ENCODE measurements at places on chromosomes 7 and 10.
A peak's percentile ranks its signal among the peaks of the same experiment; 100 is the strongest.

- DNase-seq = no peak
Measured at GRCh38 chr7:116177009-116177408, 33.3 kb upstream of the TES start.

DNA sequence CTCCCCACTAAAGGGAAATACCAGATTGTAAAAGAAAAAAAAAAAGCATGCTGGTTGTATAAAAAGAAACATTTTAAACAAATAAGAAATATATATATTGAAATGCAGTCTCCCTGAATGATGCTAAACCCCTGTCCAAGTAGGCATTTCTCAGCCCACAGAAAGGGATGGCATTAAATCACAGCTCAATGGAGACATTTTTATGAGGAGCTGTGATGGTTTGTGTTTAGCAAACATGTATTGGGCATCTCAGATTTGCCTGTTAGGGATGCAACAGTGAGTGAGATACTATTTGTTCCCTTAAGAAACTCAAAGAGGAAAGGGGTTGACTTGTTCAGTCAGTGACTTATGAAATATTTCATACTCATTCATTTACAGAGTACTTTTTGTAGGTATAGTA lies 51.5 kb downstream of the KAT6B start:
- no peak for DNase-seq

- no peak for DNase-seq
Measured at GRCh38 chr7:28613262-28613661, 200.9 kb downstream of the CREB5 start.

GRCh38 chr7:71015252-71015900 lies 116.6 kb upstream of the GALNT17 start:
- no peak for DNase-seq

DNA sequence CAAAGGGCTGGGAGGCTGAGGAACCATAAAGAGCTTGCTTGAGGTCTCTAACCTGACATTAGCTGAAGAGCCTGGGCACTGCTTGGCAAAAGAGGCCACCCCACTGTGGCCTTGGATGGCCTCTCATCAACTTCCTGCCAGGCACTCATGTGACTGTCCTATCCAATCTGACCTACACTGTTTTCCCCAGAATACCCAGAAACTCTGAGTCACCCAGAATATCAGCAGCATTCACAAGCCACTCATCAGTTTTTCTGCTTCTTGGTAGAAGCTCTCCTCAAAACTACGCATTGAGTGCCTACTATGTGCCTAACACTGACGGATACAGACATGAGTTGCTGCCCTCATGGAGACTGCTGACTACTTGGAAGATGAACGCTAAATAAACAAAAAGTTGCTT lies 4.1 kb upstream of the NT5C2 start:
- peak; percentile 72 for DNase-seq

DNA sequence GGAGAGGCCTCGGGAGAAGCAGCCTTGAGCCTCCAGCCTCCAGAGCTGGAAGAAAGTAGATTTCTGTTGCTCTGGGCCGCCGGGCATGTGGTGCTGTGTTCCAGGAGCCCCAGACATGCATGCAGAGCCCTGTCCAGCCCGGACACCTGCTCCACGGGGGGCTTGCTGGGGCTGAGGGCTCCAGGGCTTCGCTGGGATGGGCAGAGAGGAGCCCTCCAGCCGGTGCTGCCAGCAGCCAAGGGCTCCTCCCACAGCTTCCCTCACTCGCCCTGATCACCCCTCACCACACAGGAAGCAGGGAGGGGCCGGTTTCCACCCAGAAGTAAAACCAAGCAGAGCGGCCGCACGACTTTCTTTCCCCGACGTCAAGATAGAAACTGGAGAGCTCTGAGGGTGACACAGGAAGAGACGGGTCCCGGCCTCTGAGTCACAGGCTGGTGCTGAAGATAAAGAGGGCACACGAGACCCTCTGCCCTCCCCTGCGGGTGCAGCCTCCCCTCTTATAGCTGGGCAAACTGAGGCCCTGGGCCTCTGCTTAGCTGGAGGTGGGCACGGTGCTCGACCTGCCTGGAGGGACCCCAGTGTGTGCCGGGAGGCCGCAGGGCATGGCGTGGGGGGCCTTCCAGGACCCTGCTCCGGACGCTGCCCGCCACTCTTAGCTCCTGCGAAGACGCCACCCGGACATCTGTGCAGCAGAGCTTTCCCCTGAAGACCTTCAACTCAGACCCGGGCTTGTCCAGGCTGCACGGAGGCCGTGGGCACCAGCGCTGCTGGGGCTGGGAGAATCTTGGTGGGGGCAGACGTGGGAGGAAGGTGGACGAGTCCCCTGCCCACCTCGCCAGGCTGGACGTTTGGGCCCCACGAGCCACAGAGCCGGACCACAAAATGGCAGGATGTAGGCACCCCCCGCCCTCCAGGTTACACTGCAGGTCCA lies 31.1 kb downstream of the ADAP1 start:
- peak; percentile 95 for DNase-seq

DNA sequence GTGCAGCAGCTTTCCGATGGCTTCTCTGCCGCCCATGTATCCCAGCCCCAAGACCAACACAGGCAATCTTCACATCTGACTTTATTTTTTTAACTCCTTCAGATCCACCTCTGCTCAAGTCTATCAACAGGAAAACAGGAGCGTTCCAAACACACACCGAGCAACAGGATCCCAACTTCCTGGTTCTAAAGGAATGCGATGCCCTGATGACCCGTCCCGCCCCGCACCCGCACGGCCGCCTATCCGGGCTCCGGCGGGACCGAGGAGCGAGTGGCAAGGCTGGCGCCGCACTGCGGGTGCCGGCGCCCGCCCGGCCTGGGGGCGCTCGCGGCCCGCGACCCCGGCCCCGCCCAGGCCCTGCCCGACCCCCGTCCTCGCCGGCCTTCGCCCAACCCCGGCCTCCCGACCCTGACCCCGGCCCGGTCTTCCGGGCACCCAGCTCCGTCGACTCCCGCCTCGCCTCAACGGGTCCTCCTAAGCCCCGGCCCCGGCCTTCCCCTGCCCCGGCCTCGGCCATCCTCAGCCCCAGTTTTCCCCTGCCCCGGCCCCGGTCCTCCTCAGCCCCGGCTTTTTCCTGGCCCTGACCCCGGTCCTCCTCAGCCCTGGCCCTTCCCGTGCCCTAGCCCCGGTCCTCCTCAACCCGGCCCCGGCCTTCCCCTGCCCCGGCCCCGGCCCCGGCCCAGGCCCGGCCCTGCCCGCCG lies 730 bp downstream of the LARP4B start:
- DNase-seq = peak; percentile 37

DNA sequence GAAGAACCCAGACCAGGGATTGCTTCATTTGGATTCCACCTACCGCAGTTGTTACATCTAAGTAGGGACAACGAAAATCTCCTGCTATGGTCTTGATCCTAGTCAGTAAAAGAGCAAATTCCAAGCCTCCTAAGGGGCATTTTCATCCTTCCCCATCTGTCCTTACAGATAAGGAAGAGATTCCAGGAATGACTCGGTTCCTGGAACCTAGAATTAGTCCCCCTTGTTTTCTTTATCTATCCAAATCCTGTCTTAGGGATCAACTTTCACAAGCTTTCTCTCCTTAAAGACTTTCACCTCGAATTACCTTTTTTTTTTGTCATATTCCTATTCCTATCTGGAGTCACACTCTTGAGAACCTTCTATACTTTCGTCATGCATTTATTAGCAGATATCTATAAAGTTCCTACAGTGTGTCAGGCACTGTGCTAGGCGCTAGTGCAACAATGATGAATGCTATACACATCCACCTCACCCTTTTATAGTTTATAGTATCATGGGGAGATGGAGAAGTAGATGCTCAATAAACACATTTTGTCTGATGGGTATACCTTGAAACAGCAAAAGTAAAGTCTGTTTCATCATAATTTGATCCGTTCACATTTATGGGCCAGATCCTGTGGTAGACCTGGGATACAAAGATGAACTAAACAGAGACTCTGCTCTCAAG lies 39.2 kb downstream of the LAMB4 start:
- DNase-seq = no peak

- no peak for DNase-seq
Measured at GRCh38 chr10:122441961-122442360, 12.5 kb upstream of the ARMS2 start.

- no peak for DNase-seq
Measured at GRCh38 chr10:25451401-25451800, 276.6 kb downstream of the GPR158 start.

DNA sequence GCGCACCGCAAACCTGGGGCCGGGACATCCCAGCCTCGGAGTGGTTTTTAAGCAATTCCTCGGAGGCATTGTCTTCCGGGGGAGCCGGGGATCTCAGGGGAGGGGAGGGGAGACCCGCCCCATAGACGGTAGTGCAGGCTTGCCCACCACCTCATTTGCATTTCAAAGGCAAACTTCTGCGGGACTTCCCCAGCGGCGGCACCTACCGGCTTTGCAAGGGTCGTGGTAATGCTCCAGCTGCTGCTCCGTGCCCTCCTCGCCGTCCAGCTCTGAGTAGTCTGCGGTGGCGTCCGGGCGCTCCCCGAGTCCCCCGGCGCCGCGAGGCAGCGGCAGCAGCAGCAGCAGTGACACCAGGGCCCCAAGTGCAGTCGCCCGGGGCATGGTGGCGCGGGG lies 425 bp downstream of the TLL2 start:
- DNase-seq = no peak

GRCh38 chr10:79416578-79417255 lies 28.7 kb downstream of the ZCCHC24 start:
- no peak for DNase-seq

- DNase-seq = no peak
Measured at GRCh38 chr10:30559180-30559579, 70.4 kb downstream of the LYZL2 start.

- DNase-seq = no peak
Measured at GRCh38 chr10:6002809-6003510, 25.6 kb upstream of the IL15RA start.

- no peak for DNase-seq
Measured at GRCh38 chr10:75470901-75471300, 39.5 kb downstream of the LRMDA start.

GRCh38 chr7:118311121-118311836 lies 86.8 kb downstream of the ANKRD7 start:
- DNase-seq = peak; percentile 44

DNA sequence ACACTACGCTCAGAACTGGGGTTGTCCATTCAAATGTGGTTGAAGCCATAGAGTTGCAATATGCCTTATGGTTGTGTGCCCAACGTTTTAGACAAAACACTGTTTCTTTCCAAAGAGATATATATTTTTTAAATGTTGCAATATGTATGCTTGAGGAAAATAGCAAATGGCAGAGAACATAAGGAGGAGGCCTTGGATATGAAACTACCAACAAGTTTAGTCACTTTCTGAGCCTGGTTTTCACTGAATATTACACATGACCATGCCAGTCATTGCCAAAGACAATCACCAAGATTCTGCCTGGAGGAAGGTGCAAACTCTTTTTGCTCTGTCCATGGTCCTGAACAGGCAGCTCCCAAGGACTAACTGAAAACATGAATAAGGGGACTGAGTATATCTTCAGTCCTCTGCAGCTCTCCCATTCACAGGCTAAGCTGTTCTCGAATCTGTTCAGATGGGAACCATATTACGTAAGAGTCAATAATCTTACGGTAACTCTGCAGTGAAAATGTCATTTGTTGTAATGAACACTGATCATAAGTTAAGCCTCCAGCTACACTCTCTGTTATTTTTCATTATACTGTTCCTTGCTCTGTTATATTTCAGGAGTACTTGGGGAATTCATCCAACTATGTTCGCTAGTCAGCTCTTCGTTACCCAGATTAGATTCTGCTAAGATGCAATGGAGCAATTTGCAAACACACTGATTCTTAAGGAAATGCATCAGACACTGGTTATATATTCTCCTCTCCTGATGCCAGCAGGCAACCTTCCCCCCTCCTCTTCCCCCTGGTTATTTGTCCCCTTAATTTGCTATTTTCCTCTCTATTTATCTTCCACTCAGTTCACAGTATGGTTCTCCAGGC lies 90.7 kb upstream of the C1QL3 start:
- peak; percentile 43 for DNase-seq

- no peak for DNase-seq
Measured at GRCh38 chr7:105849122-105849855, 27.1 kb downstream of the ATXN7L1 start.

GRCh38 chr7:98641646-98642500 lies 24.8 kb downstream of the NPTX2 start:
- DNase-seq = peak; percentile 91

DNA sequence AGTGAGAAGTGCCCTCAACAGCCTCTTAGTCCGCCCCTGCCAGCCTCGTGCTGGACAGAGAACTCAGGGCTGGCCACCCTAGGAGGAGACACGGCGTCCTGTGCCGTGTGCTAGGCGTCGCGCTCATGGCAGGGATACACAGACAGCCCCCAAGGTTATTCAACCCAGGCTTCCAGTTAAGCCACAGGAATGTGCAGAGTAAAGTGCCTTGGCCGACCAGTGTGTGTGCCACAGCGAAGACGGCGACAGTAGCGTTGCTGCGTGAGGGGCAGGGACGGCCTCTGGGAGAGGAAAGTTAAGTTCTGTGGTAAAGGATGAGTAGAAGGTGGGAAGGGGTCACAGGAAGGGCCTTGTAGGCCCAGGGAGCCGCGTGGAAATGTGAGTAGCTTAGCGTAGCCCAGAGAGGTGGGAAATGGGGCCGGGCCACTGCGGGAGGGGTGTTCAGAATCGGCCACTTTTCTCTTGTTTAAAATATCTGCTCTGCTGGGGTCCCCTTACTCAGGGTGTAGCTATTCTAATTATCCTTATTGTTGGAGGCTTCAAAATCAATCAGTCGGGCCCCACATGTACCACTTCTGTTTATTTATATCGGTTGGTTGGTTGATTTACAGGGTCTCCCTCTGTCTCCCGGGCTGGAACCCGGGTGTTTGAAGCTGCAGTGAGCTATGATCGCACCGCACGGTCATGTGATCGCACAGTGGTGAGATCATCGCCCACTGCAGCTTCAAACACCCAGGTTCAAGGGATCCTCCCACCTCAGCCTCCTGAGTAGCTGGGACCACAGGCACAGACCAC lies 24.5 kb downstream of the TMEM120A start:
- DNase-seq = no peak

GRCh38 chr10:49379596-49380410 lies 16.1 kb downstream of the DRGX start:
- DNase-seq = peak; percentile 10

DNA sequence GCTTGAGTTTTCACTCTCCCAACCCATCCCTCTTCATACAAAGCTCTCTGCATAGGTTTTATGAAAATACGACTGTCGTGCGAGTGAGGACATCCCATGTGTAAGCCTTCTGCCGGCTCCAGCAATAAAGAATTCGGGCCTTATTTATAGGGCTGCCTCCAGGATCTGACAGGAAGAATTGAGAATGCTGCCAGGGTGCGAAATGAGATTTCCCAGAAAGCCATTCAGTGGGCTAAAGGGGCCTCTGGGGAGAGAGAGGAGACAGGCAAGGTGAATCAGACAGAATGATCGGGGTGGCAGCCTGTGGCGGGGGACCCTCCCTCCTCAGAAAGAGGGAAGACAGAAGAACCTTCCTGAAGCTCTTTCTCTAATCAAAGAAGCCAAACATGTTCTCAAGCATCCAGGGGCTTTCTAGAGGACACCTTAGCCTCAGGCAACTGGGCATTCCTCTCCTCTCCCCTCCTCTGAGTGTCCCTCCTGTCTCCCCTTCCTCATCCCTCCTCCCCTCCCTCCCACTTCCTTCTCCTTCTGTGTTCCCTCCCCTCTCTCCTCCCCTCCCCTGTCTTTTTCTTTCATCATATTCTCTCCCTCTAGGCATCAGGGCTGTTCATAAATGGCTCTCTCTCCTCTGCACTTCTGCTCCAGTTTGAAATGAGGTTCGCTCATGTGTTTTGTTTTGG lies 410.9 kb downstream of the TYW1 start:
- no peak for DNase-seq
